Fibroblast of mammary gland (primary cell): ENCODE measurements at places on chromosomes 5 and 9.
A peak's percentile ranks its signal among the peaks of the same experiment; 100 is the strongest.

- no peak for DNase-seq
Observed at GRCh38 chr9:98229620-98230019, 25.8 kb downstream of the TBC1D2 start.

GRCh38 chr5:80408484-80409366, 861 bp downstream of the ZFYVE16 start:
- peak; percentile 29 for DNase-seq

DNA sequence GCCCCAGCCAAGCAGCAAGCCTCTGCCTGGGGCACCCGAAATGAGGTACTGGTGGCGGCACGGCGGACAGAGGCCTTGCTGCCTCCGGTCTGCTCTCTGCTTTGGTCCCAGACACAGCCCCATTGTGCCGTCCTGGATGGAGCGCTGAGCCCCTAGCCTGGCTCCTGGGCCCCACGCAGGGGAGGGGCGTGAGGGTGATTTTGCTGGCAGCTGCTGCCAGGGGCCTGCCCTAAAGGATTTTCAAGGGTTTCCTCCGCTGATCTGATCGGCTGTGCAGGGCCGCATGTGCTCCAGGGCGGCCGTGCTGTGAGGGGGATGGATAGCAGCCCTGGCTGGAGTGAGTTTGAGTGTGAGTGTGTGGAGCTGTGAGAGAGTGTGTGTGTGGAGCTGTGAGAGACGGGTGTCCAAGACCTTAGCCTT, 1.3 kb downstream of the GPSM1 start:
- peak; percentile 54 for DNase-seq

DNA sequence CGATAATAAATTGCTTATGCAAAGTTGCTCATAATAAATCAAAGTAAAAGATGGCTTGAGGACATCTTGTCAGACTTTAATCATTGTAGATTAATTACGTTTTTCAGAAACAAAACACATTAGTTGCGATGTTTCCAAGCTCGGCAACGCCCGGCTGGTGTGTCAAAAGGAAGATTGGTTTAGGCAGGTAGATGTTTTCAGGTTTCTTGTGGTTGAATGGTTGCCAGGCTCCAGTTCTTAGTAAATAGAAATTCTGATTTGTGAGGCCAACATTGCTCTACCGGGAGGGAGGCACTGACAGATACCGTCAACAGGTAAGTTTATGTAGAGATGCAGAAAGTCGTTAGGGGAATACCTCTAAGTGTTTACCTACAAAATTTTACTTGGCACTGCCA, 280.3 kb downstream of the NPR3 start:
- no peak for DNase-seq

DNA sequence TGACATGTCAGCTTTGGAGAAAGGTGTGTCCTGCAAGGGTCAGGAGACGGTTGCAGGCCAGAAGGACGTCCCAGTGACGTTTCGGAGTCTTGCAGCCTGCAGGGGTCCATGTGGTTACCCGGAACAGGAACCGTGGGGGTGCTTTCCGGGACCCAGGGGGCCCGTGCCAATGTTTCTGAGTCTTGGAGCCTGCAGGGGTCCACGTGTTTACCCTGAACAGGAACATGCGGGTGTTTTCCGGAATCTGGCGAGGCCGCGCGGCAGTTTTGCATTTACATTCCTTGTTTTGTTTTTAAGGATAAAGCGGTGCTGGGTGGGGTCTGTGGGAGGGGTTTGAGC, 30.6 kb downstream of the NKD2 start:
- DNase-seq = no peak

GRCh38 chr5:122863240-122863639, 17.8 kb downstream of the SNX24 start:
- DNase-seq = no peak

- DNase-seq = no peak
Observed at GRCh38 chr5:77925503-77925902, 149.4 kb upstream of the TBCA start.

DNA sequence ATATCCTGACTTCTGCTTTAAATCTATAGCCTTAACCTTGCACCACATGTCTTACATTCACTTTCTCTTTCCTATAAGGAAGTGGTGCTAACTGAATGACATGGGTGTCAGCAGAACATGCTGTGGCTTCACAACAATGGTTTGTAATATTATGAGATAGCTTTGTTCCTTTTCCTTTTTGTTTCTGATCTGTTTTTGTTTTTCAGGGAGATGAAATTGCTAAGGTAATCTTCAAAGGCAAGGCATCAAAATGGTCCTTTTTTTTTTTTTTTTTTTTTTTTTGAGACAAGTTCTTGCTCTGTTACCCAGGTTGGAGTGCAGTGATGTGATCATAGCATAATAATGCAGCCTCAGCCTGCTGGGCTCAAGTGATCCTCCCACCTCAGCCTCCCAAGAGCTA, 53.6 kb upstream of the RANBP6 start:
- no peak for DNase-seq
